SK-MEL-5 (cell line): ENCODE measurements at places on chromosomes 3 and 15. TPM values are rescaled to one million over a fixed set of nuclear protein-coding genes. Genes with fewer than 3 reads are reported as not detected.

Gene A4GNT
- not detected in 2 replicates for total RNA-seq

Gene MUC20
- total RNA-seq = not detected in 2 replicates

Gene PLIN1
- not detected in 2 replicates for total RNA-seq

Gene ZSCAN2
- total RNA-seq = 17.4 and 19.9 TPM in 2 replicates

Gene FAM227B
- 2.6 and 3.2 TPM in 2 replicates for total RNA-seq

Gene GOLGA6A
- total RNA-seq = not detected in 2 replicates

Gene DNAH12
- not detected in 2 replicates for total RNA-seq

Gene GUCA1C
- total RNA-seq = not detected in 2 replicates

Gene TMEM42
- 1.1 and 1.3 TPM in 2 replicates for total RNA-seq

Gene TTC23
- total RNA-seq = 14.1 and 16.0 TPM in 2 replicates

Gene IL12A
- total RNA-seq = 0.59 and 2.0 TPM in 2 replicates

Gene SAMMSON
- 26.3 and 26.5 TPM in 2 replicates for total RNA-seq

Gene KCTD6
- total RNA-seq = 9.0 and 9.2 TPM in 2 replicates

Gene HRG
- total RNA-seq = not detected in 2 replicates

Gene FETUB
- not detected in 2 replicates for total RNA-seq

Gene CLCN2
- total RNA-seq = 5.7 and 5.9 TPM in 2 replicates

Gene IQCF5
- total RNA-seq = not detected in 2 replicates

Gene IMPG2
- total RNA-seq = 0.03 TPM in 1 of 2 replicates, not detected in the other

Gene SYNPR
- total RNA-seq = not detected in 2 replicates

Gene IGDCC3
- 0.13 and 0.24 TPM in 2 replicates for total RNA-seq

Gene CD200R1
- total RNA-seq = not detected in 2 replicates

Gene USP50
- 1.2 TPM in 1 of 2 replicates, not detected in the other for total RNA-seq

Gene CYP8B1
- not detected in 2 replicates for total RNA-seq

Gene SAMD7
- total RNA-seq = not detected in 2 replicates

Gene WDR49
- total RNA-seq = not detected in 2 replicates

Gene SLC9A9
- 0.45 and 0.64 TPM in 2 replicates for total RNA-seq

Gene DOCK3
- 0.11 and 0.26 TPM in 2 replicates for total RNA-seq

Gene CSPG5
- total RNA-seq = 3.8 and 4.3 TPM in 2 replicates

Gene PAQR5
- 2.3 and 2.4 TPM in 2 replicates for total RNA-seq

Gene TMCO5A
- total RNA-seq = not detected in 2 replicates

Gene NOX5
- 4.0 TPM in 2 replicates for total RNA-seq

Gene ITIH3
- 0.26 TPM in 1 of 2 replicates, not detected in the other for total RNA-seq

Gene CTXN2
- not detected in 2 replicates for total RNA-seq

Gene CTXND1
- total RNA-seq = 1.9 and 2.5 TPM in 2 replicates

Gene BOC
- total RNA-seq = 0.05 TPM in 1 of 2 replicates, not detected in the other

Gene TEX55
- not detected in 2 replicates for total RNA-seq

Gene HIGD2B
- total RNA-seq = 0.11 TPM in 1 of 2 replicates, not detected in the other

Gene CNBP
- 396 and 418 TPM in 2 replicates for total RNA-seq

Gene CPN2
- not detected in 2 replicates for total RNA-seq
